ENCODE measurements at places on chromosomes 1 and 21. TPM values are rescaled to one million over a fixed set of nuclear protein-coding genes. Genes with fewer than 3 reads are reported as not detected.
A peak's percentile ranks its signal among the peaks of the same experiment; 100 is the strongest.

GRCh38 chr1:112581586-112582192, 37.3 kb downstream of the ST7L start:
- no peak for DNase-seq

Gene WDR77
- 35.8 TPM for polyA plus RNA-seq

GRCh38 chr1:3618881-3619671, 5.7 kb upstream of the TPRG1L start:
- DNase-seq: peak; percentile 87

Gene FCRL1
- not detected for polyA plus RNA-seq

Gene NMNAT2
- 0.98 TPM for polyA plus RNA-seq

Gene FTCD
- polyA plus RNA-seq: 3.4 TPM

- no peak for DNase-seq
These were observed 538.5 kb downstream of the KIF26B start for GRCh38 chr1:245693116-245693793.

Gene KIAA0319L
- 26.7 TPM for polyA plus RNA-seq

DNA sequence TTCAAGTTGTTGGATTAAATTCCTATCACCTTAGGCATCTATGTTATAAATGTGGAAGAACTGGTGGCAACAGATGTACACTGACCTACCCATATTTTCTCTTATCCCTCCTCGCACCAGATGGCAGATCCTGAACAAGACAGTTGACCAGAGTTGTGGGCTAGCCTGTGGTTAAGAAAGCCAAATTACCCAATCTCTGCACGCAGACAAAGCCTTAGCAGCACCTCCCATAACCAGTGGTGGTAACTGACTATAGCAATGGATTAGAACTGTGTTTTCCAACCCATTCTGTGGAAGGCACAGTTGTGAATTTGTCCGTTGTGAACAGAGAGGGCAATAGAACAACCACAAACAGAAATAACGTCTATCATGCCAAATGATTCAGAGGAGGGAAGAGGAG, 20.6 kb downstream of the ABCB10 start:
- DNase-seq: no peak

Gene PTAFR
- 2.1 TPM for polyA plus RNA-seq

Gene CASQ2
- 605 TPM for polyA plus RNA-seq

DNA sequence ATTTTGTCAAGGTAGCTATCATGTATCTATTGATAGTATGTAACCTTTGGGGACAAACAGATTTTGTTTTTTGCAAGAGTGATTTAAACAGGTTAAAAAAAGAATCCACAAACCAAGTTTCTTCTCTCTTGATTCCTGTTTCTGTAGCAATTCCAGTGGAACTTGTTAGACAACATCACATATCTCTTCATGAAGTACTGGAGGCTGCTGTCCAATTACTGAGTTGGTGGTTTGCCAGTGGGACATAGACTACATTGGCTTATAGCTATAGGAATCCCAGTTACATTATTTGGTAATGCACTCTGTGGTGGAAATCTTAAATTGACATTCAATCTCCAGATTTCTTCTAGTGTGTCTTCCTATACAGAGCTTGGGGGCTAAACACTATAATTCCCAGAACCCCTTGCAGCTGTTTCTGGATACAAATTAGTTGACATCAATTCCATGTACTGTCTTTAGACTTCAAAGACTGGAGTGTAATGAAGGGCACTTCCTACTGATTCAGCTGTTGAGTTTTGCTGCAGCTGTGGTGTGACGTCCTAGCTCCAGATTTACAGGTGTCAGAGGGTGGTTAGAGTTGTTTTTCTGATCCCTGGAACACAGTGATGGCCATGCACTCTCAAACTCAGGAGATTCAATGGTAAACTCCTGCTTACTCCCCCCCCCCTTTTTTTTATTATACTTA, 29.4 kb upstream of the GCLM start:
- peak; percentile 25 for DNase-seq

Gene AADACL4
- polyA plus RNA-seq: not detected

Gene KRTAP7-1
- not detected for polyA plus RNA-seq

GRCh38 chr21:18987520-18988026, 584.0 kb upstream of the TMPRSS15 start:
- no peak for DNase-seq

Gene BCL2L15
- 0.56 TPM for polyA plus RNA-seq

Gene ABCG1
- polyA plus RNA-seq: 4.9 TPM

GRCh38 chr1:213303286-213303685, 252.2 kb downstream of the RPS6KC1 start:
- no peak for DNase-seq

Gene TSEN15
- polyA plus RNA-seq: 34.0 TPM

DNA sequence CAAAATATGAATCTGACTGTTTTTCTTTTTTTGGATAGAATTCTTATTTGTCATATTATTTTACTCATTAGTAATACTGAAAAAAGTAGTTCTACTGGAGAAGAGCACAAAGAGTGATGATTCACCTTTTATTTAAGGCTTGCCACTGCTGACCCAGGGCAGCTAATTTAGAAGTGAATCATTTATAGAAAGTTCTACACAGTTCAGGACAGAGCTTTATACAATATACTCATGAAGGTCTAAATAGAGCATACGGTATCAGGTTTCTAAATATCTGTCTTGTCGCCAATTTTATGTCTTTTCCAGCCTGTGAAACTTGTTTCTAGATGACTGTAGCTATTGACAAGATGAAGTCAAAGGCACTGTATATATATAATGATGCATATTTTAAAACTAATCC, 25.0 kb downstream of the GIPC2 start:
- DNase-seq: no peak

GRCh38 chr1:116874733-116875249, 34.9 kb upstream of the PTGFRN start:
- no peak for DNase-seq

Gene ARHGEF16
- polyA plus RNA-seq: 0.37 TPM

DNA sequence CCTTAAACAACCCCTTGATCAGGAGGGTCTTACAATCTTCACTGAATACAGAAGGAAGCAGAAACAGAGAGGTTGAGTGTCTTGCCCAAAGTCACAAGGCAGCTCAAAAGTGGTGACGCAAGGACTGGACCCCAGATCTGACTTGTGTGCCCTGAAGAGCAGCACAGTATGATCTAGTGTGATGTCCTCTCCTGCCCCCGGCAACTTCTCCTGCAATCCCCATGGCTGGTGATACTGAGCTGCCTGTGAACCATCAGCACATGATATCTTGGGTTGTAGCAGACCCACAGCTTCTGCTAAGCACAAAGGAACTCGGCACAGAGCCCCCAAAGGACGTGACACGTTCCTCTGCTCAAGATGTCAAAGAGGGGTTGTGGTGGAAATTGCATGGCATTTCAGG, 51.2 kb upstream of the EDN2 start:
- no peak for DNase-seq

DNA sequence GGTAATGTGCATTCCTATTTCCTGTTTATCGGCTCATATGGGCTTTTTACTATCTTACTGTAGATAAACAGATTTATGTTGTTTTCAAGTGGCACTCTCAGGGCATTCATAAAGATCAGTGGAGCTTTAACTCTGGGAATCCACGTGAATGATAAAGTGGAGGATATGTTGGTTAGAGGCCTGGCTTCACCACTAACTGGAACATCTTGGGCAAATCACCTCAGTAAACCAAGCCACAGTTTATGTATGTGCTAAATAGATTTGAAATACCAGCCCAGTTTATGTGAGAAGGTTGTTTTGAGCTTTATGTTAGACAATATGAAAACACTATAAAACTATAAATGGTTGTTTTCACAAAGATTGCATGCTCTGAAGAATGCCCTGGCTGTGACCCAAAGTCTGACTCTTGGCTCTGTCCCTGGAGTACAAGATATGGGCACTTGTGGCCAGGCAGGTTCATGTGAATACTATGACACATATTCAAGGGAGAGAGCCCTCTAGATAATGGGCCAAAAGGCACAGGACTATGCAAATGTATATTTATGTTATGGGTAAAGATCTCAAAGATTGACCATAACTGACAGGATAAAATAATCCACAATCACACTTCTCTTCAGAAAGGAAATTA, 36.7 kb downstream of the FAM163A start:
- DNase-seq: no peak

Gene OR2L13
- polyA plus RNA-seq: not detected

DNA sequence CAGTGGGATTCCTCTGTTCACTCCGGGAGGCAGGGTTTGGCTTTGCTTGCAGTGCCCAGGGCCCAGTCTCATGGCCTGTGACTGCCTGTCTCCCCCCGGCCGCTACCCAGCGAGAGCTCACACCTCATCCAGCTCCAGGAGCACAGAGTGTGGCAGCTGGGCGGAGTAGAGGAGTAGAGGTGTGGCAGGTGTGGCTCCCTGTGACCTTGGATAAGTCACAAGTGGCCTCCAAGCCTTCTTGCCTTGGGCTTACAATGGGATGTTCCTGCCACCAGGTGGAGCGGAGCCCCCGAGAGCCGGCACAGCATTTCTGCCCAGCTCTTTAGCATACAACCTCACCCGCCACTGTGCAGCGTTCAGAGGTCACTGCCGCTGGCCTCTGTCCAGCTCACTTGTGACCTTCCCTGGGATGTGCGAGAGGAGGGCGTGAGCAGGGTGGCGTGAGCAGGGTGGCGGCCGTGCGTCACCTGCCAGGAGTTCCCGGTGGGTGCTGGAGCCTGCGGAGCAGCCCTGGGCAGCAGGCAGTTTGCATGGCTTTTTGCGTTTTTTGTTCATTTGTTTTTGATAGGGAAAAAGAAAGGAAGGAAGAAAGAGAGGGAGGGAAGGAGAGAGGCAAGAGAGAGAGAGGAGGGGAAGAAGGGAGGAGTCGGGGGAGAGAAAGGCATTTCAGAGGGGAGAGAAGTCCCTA, 42.4 kb downstream of the CRYAA start:
- peak; percentile 43 for DNase-seq

Gene VWA5B1
- 0.65 TPM for polyA plus RNA-seq

- no peak for DNase-seq
These were observed 228.4 kb downstream of the TM2D1 start for GRCh38 chr1:61496501-61496900.

DNA sequence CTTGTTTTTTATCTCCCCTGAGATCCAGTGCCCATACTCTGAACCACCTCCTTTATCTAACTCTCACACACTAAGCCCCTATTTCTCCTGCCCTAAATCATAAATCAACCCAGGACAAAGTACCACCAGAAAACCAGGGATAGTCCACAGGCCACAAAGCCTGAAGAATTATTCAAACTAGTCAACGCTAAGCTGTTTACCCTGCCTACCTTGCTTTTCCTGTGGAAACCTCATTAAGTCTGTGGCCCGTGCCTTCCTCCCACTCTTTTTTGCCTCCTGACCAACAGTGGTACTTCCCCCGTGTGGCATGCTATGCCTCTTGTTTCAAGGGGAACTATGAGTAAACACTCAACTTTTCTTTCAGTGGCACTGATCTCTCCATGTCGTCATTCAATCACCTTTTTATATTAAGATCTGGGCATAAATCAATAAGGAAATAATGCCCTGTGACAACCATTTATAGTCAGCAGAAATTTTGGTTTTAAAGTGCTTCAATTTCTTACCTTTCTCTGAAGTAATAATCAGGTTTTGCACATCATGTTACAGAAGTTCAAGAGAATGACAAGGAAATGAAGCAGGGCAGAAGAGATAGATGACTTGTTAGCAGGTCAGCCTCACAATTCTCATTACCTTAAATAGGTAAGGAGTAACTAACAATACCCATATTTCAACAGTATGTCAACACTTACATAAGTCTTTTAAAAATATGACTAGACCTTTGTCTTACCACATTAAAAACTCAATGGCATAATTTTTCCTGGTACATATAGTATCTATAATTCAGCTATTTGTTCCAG, 32.1 kb downstream of the EYA3 start:
- DNase-seq: peak; percentile 8

DNA sequence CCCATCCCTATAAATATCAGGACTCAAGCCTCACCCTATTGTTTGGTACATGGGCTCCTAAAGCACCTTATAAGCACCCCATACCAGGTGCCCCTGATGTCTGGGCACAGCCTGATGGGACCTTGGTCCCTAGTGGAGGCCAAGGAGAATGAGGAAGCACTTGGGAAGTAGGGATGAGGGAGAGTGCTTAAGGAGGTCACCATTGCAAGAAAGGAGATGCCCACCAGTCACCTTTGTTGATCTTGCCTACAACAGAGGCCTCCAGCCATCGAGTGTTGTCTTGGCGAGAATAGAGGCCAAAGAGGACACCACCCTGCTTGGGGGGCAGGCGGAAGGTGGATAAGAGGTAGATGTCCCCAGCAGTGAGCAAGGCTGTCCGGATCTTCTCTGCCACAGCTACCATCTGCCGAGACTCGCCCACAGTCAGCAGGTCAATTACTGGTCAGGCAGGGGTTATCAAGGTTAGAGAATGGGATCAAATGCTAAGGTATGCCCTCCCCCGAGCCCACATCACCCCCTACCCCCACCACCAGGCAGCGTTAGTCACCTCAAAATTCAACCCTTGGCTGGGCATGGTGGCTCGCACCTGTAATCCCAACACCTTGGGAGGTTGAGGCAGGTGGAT, 1.6 kb downstream of the THBS3 start:
- DNase-seq: no peak

- no peak for DNase-seq
These were observed 149.9 kb upstream of the IRF2BP2 start for GRCh38 chr1:234759888-234760287.

- DNase-seq: no peak
These were observed 176.6 kb upstream of the PBX1 start for GRCh38 chr1:164382384-164382783.

DNA sequence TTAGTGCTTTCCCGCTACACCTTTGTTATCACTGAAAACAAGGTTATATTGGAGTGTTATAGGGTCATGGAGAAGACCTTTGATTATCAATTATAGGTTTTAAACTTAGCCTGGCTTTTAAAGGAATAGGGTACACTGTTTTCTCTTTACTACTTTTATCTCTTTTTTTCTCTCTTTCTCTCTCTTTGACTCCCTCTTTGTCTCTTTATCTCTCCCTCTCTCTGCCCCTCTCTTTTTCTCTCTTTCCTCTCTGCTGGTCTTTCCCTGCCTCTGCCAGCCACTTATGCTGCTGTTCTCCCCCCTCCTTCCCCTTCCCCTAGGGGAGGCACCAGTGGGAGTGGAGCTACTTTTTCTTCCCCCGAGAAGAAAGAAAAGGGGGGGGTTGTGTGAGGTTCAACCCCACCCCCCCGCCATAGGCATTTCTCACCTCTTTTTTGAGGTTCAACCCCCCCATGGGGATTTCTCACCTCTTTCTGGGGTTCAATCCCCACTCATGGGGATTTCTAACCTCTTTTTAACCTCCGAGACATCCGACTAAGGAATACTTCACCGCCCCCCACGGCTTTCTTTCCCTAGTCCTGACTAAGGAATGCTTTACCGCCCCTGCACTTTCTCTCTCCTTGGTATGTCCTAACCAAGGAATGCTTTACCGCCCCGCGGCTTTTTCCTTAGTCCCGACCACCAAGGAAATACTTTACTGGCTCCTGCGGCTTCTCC, 17.2 kb upstream of the ZBTB8B start:
- DNase-seq: no peak

Gene SPSB1
- polyA plus RNA-seq: 9.9 TPM

Gene ARMH1
- polyA plus RNA-seq: 2.5 TPM

GRCh38 chr1:230231774-230232145, 164.7 kb downstream of the GALNT2 start:
- DNase-seq: peak; percentile 67

Gene AMY1C
- not detected for polyA plus RNA-seq

All from muscle of leg (tissue), 16 donors.